ENCODE measurements at places on chromosomes 2 and 18.

DNA sequence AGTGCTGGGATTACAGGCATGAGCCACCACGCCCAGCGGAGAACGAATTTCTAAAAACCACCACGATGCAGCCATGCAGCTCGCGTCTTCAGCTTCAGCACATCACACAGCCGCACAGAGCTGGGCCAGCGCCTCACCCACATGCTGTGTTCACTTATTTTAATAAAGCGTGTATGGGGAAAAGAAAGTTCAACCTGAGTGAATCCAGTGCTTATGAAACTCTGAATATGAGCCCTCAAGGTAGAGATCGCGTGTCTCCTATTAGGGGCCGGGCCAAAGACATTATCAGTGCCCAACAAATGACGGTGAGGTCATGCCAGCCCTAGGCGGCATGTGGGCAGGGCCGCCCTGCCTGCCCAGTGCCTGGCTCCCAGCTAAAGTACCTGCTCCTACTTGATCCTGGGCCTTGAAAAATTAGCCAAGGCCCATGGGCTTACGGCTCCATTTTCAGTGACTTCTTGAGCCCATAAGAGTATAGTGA is 44.3 kb downstream of the SPRED2 start:
- DNase-seq = no peak

- no peak for DNase-seq
Measured at GRCh38 chr18:42838546-42839145, 276.8 kb downstream of the RIT2 start.

DNA sequence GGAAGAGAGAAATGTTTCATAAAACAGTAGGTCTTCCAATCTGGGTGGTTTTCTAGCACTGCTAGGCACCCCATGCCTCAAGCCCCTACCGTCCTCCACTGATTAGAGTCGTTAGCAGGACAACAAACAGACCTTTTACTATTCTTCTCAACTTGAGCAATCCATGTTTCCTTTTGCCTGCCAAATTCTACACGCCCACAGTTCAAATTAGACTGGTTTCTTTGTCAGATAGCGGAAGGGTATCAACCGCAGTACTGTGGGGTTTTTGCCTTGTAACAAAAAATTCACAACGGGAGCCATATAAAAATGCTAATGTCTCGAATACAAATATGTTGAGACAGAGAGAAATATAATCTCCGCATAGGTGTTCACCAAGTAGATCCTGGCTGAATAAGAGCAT is 59.9 kb downstream of the VIT start:
- no peak for DNase-seq

GRCh38 chr2:96353032-96353561 is 17.5 kb downstream of the NCAPH start:
- DNase-seq = no peak

DNA sequence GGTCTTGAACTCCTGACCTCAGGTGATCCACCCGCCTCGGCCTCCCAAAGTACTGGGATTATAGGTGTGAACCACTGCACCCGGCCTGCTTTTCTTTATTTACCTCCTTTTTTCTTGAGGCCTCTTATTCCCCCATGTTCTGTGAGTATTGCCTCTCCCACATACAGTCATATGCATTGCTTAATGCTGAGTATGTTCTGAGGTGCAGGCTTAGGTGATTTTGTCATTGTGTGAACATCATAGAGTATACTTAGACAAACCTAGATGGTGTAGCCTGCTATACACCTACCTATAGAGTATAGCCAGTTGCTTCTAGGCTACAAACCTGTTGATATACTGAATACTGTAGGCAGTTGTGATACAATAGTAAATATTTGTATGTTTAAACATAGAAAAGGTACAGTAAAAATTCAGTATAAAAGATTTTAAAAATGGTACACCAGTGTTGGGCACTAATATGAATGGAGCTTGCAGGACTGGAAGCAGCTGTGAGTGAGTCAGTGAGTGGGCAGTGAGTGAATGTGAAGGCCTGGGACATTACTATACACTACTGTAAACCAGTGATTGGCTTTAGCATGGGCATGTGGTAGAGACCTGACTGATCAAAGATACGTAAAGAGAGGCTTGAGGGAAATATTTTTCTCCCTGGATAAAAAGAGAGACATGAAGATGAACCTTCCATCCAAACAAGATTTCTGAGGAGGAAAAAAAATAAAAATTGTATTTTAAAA is 17.6 kb downstream of the SLC39A10 start:
- DNase-seq = no peak

DNA sequence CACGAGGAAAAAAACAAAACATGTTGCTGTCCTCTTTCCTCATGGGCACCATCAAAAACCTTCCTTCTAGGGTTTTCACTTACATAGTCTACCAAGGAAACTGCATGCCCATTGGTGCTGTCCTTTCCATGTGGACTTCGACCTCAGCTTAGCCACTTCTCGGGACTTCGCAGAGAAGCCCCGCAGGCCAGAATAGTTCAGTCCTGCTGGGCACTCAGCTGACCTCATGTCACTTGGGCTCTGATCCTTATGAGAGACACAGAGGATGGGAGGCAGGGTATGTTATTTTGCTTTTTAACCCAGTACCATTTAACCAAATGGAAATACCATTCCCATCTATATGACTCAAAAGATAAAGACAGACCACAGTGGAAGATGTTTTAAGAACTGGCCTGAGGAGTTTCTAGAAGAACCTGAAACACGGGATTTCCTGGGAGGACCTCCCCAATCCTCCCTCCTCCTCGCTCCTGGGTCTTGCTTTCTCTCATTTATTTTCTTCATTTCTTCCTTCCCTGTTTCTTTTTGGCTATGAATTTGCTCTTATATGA is 28.4 kb downstream of the AAK1 start:
- DNase-seq = no peak

- DNase-seq = no peak
Measured at GRCh38 chr2:235855011-235855410, 313.2 kb downstream of the GBX2 start.

- no peak for DNase-seq
Measured at GRCh38 chr18:69787825-69788547, 159.7 kb downstream of the CD226 start.

DNA sequence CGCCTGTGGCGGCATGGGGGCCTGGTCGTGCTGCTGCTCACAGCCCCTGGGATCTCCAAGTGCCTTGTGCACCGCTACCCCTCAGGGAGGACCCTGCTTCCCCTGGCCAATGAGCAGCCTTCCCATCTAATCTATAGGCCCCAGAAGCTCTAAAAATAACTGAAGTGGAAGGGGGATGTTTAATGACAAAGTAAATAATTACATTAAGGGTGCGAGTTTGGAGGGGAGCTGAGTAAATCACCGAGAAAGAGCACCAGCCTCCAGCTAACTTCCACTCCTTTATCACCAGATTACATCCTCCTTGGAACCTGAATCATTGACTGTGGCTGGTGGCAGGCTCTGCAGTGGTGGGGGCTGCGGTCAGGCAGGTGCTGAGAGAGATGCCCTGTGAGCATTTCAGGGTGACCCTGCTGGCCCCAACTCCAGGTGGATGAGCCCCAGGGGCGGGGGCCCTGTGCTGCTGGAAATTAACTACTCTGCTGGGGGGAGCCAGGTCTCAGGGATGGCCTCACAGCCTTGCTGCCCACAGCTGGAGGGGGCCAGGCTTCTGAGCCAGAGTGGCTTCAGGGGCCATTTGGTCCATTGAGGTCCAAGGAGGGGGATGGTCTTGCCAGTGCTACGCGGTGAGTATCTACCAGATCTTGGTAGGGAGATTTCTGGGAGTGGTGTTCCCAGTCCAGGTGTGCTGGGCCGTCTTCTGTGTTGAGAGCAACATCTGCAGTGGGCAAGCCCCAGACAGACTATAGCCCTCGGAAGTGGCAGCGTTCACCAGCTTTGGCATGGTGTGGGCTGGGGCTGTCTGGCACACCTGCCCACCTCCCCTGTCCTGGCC is 74.2 kb downstream of the GLI2 start:
- no peak for DNase-seq

DNA sequence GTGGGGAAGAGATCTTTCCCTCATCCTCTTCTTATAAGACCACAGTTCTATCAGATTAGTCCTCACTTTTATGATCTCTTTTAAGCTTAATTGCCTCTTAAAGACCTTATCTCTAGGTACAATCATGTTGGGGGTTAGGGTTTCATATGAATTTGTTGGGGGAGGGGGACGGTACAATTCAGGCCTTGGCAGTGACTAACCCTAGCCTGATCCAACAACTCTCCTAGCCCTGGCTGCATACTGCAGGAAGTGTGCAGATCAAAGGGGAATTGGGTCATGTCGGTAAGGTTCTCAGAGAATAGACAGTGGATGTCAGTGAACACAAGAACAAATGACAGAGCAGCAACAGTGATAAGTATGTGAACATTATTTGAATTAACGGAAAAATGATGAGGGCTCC is 16.4 kb downstream of the CAPN13 start:
- no peak for DNase-seq

DNA sequence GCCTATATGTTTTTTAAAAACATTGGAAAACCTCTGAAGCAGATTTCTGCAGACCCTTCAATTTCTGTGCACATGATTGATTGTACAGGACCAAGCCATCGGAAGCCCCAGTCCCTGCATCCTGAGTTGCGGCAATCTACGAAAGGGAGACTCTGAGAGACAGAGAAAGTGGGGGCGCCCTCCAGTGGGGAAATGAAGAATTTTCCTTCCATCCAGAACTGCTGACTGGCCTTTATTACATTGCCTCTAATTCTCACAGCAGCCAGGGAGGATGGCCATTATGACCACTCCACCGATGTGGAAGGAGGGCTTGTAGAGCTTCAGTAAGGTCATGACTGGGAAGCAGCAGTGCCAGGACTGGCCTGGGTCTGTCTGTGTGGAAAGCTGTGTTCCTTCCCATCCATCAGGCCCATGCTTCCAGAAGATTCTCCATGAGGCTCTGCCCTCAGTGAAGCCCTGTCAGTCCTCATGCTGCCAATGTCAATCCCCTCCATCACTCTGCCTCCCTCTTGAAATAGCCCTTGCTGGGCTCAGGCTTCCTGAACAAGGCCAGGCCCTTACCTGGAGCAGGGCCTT is 20.0 kb upstream of the RESP18 start:
- DNase-seq = no peak

- DNase-seq = no peak
Measured at GRCh38 chr2:189267925-189268579, 88.5 kb upstream of the COL5A2 start.

DNA sequence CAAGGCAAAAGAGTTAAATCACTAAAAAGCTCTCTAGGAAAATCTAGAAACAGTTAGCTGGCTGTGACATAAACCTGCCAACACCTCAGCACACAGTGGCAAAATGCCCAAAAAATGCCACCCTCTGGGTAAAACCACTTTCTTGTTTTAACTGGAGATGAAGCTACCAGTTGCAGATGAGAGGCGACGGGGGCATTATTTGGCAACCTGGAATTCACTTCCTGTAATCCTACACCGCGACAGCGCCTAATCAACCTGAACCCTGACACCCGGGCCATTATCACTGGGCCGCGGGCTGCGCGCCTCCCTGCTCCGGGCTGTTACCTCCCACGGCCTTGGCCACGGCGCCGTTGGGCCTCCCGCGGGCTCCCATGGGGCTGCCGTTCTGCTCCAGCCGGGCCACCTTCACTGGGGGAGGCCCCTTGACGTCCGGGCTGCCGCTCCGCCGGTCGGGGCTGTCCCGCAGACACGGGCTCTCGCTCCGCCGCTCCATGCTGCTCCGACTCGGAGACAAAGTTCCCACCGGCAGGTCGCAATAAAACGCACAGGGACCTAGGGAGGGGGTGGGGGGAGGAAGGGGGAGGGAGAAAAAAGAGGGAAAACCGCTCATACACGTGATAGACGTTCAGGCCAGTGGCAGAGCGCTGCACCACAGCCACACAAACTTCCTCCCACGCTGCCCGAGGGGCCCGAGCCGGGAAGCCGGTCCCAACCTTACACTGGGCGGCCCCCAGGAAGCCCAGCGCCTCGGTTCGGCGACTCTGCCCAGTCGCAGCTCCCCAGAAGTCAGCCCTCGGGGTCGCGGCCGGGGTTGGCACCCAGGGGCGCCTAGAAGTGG is 2.0 kb downstream of the SATB2 start:
- DNase-seq = no peak

DNA sequence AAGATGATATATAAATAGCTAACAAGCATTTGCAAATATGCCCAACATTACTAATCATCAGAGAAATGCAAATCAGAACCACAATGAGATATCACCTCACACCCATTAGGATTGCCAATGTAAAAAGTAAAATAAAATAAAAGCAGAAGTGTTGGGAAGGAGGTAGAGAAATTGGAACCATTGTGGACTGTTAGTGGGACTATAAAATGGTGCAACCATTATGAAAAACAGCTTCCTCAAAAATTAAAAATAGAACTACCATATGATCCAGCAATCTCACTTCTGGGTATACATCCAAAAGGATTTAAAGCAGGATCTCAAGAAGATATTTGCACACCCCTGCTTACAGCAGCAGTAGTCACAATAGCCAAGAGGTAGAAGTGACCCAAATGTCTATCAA is 99.8 kb upstream of the DAPL1 start:
- DNase-seq = no peak

GRCh38 chr2:241268306-241268705 is 47.2 kb downstream of the HDLBP start:
- no peak for DNase-seq

- DNase-seq = no peak
Measured at GRCh38 chr2:201668402-201668910, 25.2 kb upstream of the TMEM237 start.

DNA sequence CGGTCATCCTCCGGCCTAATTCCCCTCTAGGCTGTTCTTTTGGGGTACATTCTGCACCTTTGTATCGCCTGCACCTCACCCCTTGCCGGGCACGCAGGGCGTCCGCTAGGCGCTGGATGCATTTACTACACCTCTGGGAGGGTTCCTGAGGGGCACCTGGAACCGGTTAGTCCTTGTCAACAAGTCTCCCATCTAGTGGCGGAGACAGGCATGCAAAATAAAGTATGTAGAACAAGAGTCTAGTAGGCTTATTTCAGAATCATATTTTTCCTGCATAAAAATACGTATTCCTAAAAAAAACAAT is 705 bp upstream of the TEX261 start:
- DNase-seq = no peak

DNA sequence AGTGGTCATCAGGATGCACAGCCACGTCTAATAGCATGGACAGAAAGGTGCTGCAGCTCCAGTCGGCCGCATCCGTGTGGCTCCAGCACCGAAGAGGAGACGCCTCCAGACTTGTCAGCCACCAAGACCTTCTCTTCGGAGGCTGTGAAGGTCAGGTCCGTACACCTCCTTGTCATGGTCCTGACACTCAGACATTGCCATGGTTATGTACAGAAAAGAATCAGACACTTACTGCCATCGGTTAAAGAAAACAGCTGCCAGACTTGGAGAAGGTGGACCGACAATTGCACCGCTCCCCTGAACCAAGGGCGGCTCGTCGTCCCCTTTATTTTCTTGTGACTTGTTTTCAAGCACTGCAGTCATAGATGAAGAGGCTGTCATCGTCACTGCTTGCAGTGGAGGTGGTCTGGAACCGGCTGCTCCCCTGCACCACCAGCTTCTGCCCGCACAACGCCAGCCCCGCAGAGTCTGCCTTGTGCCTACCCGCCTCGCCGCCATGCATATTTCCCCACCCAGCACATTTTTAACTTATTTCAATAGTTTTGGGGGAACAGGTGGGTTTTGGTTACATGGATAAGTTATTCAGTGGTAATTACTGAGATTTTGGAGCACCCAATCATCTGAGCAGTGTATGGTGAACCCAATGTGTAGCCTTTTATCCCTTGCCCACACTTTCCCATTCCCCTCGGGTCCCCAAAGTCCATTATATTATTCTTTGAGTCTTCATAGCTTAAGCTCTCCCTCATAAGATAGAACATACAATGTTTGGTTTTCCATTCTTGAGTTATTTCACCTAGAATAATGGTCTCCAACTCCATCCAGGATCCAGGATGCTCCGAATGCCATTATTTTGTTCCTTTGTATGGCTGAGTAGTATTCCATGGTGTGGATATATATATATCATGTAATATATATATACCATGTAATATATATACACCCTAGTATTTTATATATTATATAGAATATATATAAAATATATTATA is 18.1 kb downstream of the FBXO48 start:
- DNase-seq = no peak
